ENCODE measurements at places on chromosomes 4 and X.

DNA sequence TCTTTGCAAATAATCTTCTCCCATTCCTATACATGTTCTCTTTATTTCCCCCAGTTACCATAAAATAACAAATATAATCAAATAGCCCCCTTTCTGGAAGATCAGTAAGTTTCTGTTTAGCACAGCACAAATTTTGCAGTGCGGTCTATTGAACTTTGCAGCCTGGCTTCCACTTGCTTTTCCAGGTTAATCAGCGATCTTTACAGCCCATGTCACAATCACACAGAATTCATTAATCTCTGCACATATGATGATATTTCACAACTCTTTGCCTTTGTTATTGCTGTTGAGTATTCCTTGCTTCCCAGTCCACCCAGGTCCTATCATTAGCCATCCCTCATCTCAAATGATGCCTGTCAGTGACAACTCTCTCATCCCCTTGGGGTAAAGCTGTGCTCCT is 2358.0 kb downstream of the PCDH7 start:
- no peak for DNase-seq

GRCh38 chr4:34732176-34732950 is 1512.0 kb downstream of the ARAP2 start:
- no peak for DNase-seq

GRCh38 chr4:109921384-109921808 is 8.7 kb downstream of the EGF start:
- peak; percentile 70 for DNase-seq

DNA sequence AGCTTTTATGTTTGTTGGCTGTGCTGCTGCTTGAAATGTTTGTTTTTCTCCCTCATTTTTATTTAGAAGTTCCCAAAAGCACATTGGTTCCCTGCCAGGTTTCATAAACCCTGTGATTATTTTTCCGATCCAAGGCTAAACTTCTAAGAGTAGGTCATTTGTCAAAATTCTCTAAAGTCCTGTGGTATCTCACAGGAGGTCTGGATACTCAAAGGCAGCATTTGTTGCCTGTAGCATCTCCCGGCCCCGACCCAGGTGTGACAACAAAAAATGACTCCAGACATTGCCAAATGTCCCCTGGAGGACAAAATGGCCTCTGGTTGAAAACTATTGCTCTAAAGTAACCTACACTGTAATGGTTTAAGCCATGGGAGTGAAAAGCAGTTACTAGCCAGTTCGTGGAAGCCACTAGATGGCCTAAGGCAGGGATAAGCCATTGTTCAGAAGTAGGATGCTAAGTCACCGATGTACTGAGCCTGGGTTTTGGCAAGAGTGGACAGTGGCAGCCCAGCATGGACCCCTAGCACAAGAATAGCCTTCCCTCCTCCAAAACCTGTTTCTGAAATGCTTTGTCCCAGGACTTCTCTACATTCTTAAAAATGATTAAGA is 256.1 kb downstream of the THOC2 start:
- peak; percentile 3 for DNase-seq

- DNase-seq = no peak
Measured at GRCh38 chr4:64465263-64465662, 56.0 kb upstream of the TECRL start.

DNA sequence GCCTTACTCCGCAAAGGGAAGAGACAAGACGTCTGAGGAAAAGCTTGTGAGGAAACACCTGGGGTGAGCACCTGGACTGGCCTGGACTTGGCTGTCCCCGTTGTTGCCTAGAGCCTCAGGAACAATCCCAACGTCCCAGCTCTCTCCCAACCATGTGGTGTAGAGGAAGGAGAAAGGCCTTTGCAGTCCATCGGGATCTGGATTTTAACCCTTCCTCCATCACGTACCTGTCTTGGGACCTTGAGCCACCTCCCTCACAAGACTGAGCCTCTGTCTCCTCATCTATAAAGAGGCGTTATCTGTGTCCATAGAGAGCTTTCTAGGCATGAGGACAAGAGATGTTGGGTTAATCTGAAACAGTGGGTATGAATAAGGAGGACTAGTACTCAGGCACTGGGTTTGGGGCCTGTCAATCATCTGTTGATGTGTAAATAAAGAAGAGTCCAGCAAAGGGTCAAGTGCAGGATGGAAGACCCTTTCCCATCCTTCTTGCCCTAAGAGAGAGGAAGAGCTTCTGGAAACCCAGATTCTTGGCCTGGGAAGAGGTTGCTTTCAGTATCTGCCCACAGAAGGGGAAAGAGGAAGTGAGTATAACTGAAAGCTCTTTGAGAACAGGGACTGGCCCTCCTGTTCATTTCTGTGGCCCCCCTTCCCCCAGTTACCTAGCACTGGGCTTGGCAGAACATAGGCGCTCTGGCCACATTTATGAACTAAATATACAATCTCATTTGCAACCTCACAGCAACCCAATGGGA is 137.1 kb downstream of the PJA1 start:
- DNase-seq = no peak

- DNase-seq = no peak
Measured at GRCh38 chr4:128590034-128590740, 219.3 kb upstream of the JADE1 start.

GRCh38 chrX:71909956-71910355 is 689 bp upstream of the NHSL2 start:
- DNase-seq = no peak

DNA sequence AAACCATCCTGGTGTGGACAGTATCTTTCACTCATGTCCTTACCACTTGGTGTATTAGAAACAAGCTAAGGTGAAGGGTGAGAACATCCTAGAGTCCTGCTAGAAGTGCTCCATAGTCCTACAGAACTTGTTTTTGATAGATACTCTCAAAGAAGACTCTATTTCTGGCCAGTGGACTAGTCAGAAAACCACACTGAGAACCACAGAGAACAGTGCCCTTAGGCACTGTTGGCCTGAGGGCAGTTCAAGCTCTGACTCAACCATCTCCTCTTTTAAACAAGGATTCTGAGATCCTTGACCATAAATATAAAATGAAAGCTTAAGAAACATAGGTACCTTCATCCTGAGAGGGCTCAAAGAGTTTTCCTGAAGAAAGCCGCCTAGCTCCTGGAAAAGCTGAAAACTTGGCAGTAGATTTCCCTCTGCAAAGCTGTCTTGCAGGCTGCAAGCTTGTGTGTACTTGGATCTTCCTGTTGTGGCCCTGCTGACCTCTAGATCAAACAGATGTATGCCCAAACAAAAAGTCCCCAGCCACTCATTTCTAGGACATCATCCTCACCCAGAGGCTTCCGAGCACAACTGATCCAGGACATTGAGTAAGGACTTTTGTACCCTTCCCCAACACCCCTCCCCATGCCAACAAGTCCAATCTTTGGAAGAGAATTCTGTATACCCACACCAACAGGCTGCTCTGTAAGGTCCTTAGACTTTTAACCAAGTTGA is 111.6 kb upstream of the CXCL13 start:
- no peak for DNase-seq

DNA sequence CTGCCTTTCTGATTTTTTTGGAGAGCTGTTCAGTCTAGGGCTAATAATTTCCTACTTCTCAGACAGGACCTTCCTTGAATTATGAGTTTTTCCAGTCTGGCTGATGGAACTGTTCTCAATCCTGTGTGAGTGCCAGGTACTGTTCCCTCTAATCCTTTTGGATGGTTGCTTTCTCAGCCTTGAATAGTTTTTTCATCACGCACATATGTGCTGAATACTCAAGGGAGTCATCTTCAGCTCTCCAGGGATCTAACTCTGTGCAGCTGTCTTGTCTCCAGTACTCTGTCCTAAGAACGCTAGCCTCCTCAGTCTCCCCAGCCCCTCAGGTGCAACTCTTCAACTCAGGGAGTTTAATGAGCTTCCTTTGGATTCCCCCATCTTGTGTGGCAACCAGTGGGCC is 93.2 kb downstream of the GASK1B start:
- no peak for DNase-seq

DNA sequence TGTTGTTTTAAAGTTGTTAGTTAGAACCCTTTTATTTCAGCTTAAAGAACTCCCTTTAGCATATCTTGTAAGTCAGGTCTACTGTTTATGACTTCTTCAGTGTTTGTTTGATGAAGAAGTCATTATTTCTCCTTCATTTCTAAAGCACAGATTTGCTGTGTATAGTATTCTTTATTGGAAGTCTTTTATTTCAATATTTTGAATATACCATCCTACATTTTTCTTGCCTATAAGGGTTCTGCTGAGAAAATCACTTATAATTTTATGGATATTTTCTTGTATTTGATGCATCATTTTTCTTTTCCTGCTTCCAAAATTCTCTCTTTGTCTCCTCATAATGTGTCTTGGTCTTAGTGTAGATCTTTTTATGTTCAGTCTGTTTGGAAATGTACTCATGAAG is 134.5 kb downstream of the CPXCR1 start:
- no peak for DNase-seq

DNA sequence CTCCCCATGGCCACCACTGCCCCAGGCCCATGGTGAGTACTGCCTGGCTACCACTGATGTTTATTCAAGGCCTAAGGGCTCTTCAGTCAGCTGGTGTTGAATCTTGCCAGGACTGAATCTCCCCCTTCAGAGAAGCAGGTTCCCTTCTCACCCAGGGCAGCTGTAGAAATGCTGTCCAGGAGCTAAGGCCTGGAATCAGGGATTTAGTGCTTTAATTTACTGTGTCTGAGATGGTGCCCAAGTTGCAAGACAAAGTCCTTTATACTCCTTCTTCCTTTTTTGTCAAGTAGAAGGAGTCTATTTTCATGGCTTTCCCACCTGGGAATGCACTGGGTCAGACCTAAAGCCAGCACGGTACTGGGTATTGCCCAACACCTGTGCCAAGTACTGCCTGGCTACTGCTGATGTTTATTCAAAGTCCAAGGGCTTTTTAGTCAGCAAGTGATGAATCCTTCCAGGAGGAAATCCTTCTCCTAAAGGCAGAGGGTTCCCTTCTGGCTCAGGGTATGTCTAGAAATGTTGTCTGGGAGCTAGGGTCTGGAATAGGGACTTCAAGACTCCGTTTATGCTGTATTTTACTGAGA is 117.6 kb upstream of the ATOH1 start:
- no peak for DNase-seq

DNA sequence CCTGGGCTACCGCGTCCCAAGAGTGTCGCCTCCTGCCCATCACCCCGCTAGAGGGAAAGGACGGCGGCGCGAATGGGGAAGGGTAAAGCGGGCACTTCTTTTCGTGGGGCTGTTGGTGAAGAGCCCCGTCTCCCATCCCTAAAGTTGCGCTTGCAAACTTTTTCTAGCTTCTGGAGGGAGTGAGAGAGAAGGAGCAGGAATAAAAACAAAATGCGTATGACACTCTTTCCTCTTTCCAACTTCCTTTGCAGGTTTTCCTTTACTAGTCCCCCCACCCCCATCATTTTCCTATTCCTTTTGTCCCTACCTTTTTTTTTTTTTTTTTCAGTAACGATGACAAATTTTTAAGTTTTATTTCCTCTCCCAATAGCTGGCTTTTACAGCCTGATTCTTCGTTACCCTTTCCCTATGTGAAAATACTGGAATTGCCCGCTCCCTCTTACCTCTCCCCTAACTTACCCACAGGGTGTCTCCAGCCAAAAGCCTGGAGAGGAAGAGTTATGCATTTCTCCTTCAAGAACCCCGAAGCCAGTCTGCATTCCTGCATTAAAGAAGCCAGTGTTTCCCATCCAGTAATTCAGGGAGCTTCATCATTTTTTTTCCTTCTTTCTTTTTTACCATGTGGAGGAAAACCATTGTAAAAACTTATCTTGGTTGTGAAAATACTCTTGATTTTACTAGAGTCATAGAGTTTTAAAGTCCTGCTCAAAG is 613 bp upstream of the ARSJ start:
- peak; percentile 30 for DNase-seq

DNA sequence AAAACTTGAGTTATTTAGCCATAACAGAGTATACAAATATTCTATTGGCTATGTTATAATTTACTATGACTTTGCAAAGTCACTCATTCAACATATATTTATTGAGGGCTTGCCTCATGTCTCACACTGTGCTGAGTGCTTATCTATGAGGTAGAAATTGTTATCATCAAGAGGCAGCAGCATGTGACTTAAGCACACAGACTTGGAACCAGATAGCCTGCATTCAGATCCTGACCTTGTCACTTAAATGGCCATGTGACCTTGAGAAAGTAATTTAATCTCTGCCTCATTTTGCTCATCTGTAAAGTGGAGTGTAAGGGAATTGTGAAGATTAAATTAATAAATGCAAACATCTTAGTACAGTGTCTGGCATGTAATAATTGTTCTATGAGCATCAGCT is 10.1 kb upstream of the EXOSC9 start:
- DNase-seq = no peak

- DNase-seq = peak; percentile 69
Measured at GRCh38 chrX:56978172-56978571, 17.2 kb downstream of the SPIN3 start.

GRCh38 chrX:110320381-110320987 is 2.6 kb upstream of the AMMECR1 start:
- no peak for DNase-seq

DNA sequence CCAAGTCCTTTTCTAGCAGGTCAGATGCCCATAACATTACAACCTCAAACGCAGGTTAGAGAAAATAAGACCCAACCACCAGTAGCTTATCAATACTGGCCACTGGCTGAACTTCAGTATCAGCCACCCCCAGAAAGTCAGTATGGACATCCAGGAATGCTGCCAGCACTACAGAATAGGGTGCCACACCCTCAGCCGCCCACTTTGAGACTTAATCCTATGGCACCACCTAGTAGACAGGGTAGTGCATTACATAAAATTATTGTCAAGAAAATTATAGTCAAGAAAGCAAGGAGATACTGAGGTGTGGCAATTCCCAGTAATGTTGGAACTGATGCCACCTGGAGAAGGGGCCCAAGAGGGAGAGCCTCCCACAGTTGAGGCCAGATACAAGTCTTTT is 19.9 kb upstream of the TRIM61 start:
- peak; percentile 34 for DNase-seq

DNA sequence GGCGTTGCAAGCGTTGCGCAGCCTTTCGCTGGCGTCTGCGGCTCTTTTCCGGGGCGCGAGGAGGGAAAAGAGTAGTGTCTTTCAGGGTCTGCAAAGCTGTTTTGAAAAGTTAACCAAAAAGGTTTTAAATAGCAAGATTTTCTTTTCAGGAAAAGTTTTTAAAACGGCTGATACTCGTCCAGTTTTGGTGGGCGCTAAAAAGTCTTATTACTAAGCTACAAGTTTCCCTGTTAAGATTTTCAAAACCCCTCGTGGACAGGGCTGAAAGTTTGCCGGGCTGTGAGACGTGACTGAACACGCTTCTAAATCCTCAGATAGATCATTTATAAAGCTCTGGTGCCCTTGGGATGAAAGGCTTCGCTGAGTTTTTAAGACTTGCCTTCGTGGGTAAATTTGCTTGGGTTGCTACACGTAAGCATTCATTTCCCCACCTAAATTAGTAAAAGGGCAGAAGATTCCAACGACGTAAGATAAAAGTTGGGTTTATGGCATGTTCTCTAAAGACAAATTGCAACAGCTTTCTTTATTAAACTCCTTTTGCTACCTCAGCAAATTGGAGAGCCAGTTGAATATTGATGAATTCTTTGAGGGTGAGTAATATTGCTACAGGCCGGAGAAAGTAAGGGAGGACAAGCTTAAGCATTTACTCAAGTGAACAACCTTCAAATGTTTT is 91.5 kb downstream of the HPRT1 start:
- DNase-seq = no peak

GRCh38 chrX:29824176-29824906 is 391.0 kb upstream of the MAGEB2 start:
- no peak for DNase-seq

GRCh38 chr4:4914965-4915845 is 55.7 kb downstream of the MSX1 start:
- no peak for DNase-seq
